ENCODE measurements at places on chromosomes 7 and 10.

GRCh38 chr10:124701435-124701834, 42.7 kb downstream of the FAM53B start:
- no peak for DNase-seq

- no peak for DNase-seq
These were observed 77.6 kb upstream of the PRLHR start for GRCh38 chr10:118672766-118673715.

- no peak for DNase-seq
These were observed 108.9 kb upstream of the FAM3C start for GRCh38 chr7:121505021-121505420.

DNA sequence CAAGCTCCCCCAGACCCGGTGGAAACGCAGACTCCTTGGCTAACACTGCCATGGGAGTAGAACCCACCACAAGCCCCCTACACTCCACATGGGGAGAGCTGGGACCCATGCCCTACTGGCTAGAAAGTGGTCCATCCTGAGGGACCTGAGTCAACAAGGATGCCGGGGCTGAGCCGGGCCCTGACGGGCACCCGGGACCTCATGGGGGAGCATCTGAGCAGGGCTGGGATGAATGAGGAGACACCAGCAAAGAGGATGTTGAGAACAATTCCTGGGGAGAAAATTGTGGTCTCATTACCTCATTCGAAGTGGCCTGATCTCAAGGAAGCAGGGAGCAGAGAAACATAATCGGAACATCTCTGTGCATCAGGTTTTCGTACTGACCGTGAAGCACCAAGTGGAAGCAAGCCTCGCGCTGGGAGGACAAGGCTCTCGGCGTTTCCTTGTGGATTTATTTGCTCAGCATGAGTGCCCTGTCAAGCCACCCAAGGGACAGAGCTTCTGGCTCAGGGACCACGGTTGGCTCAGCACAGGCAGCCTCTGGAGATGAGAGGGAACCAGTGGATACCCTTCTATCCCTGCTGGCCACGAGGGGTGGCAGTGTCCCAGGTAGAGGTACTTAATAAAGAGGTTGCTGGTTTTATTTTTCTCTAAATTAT, 132.2 kb upstream of the FAM20C start:
- DNase-seq = no peak

- no peak for DNase-seq
These were observed 2.6 kb downstream of the STOX1 start for GRCh38 chr10:68829952-68830351.

DNA sequence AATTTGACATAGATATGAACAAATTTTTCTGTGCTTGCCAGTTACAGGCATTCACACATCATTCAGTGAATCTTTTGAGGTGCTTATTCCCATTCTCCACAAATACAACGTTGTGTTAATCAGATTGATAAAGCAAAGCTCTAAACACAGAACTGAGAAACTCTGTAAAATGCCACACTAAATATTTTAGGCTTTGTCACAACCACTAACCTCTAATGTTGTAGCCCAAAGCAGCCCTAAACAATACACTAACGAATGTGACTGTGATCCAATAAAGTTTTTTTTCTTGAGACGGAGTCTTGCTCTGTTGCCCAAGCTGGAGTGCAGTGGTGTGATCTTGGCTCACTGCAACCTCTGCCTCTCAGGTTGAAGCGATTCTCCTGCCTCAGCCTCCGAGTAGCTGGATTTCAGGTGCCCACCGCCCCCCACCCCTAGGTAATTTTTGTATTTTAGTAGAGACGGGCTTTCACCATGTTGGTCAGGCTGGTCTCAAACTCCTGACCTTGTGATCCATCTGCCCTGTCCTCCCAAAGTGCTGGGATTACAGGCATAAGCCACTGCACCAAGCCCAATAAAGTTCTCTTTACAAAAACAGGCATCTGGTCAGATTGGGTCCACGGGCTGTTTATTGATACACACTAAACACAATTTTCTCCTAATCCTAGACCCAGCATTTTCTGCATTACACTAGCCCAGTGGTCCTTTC, 6.9 kb downstream of the CYCS start:
- no peak for DNase-seq

GRCh38 chr7:12815426-12815825, 128.0 kb downstream of the ARL4A start:
- DNase-seq = no peak

GRCh38 chr10:106873770-106874603, 290.5 kb downstream of the SORCS1 start:
- DNase-seq = no peak

GRCh38 chr7:108869070-108869469, 299.4 kb downstream of the DNAJB9 start:
- no peak for DNase-seq

GRCh38 chr7:16708980-16709379, 44.6 kb upstream of the TSPAN13 start:
- DNase-seq = no peak

GRCh38 chr7:37495574-37496184, 47.0 kb upstream of the ELMO1 start:
- DNase-seq = no peak

- DNase-seq = no peak
These were observed 144.9 kb upstream of the HDAC9 start for GRCh38 chr7:18350678-18351077.

DNA sequence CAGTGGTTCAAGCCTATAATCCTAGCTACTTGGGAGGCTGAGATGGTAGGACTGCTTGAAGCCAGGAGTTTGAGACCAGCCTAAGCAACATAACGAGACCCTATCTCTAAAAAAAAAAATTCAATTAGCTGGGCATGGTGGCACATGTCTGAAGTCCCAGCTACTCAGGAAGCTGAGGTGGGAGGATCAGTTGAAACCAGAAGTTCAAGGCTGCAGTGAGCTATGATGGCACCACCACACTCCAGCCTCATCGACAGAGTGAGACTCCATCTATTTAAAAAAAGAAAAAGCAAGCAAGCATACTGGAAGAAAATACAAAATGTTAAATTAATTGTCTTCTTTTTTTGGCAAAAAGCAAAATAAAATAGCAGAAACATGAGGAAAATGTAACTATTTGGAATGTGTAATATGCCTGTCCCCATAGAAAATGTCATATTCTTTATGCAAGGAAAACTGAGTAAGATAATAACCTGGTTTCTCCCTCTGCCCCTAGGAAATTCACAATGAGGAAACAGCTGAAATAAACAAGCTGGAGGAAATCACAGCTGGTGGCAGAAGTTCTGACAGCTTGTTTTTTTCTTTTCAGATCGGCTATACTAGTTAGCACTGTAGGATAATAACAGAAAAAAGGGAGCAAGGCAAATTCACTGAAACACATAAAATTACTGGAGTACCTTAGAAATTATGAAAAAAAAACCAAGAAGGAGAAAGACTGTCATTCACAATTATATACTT, 48.5 kb downstream of the HERPUD2 start:
- DNase-seq = no peak

DNA sequence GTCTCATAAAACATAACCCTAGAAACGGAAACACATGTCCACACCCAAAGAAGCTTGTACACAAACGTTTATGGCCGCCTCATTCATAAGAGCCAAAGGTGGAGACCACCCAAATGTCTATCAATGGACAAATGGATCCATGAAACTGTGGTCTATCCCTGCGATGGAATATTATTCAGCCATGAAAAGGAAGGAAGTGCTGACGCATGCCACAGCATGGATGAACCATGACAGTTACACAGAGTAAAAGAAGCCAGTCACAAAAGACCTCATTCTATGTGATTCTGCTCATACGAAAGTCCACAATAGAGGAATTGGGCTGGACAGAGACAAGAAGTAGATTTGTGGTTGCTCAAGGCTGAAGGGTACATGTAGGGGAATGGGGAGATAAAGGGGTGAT, 10.8 kb downstream of the CHST15 start:
- DNase-seq = no peak

All from stimulated activated CD8-positive, alpha-beta memory T cell treated with anti-CD3 and anti-CD28 coated beads, Interleukin-4, amount 100 ng/mL, for 1 hour (primary cell).